ENCODE measurements at places on chromosomes 4 and X.

- no peak for DNase-seq
Measured at GRCh38 chr4:102627831-102628523, 126.8 kb downstream of the NFKB1 start.

DNA sequence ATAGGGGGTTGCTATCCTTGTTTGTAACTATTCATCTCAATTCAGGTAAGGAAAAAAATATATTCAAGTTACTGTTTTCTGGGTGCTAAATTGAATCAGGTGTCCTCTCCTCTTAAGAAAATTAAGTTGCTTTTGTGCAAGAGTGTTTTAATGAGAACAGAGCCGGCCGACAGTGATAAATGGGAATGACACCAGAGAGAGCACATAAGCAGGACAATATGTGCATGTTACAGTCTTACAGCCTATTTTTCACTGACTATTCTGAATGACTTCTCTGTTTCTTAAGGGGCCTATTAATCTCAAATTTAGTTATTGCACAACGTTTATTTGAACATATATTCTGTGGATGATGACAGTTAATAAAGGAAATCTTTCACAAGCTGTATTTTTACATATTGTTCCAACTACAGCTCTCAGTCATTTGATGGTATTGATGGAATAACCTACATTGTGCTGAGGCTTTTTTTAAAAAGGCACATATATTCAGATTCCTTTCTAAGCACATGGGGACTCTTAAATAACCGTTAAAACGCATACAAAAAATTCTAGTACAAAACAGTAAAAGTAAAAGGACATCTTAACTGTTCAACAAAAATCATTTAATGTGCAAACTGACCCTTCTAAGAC, 68.4 kb downstream of the SLC10A7 start:
- DNase-seq, result no peak

DNA sequence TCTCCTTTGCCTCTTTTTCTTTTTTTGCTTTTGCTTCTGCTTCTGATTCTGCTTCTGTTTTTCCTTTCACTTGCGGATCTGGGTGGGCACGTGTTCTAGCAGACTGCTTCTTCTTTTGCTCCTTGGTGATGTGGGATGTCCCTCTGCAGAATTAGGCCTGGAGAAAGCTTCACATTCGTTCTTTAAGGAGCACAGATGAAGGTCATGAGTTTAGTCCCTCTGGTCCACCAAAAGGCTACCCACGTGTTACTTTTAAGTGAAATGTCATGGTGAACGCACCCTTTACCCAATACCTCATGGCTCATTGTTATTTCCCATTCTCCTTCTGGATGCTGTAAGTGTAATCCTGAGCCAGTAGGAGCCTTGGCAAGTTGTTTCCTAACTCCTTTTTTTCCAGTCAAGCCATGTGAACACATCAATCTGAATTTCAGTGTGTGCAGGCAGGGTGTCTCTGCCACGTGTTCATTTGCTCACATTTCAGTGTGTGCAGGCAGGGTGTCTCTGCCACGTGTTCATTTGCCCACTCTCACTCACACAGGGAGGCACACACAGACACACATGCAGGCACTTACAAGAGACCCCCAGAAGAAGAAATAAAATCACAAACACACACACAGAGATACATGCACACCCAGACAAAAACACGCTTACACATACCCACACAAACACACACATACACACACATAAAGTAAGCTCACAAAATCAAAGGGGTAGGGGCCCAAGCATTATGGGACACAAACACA, 36.9 kb downstream of the NBDY start:
- DNase-seq, result peak; percentile 21

DNA sequence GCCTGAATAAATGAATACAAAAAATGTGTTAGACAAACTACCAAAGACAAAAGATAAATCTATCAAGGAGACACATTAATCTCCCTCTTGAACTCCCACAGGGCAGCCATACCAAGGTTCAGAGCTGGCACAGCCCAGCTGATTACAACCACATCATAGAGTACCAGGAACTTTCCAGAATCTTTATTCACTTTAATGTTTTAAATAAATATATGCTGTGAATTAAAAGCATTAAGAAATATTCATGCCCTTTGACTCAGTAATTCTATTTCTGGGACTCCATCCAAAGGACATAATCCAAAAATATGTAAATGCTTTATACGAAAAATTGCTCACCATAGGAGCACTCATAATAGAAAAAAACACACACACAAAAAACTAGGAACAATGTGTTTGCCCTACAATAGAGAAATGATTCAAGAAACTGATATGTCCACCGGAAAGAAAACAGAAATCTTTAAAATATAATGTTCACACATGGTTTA, 126.0 kb downstream of the LDB2 start:
- no peak for DNase-seq

- DNase-seq, result no peak
Measured at GRCh38 chr4:154332681-154333421, 158.7 kb downstream of the DCHS2 start.
